ENCODE measurements at places on chromosomes 2 and 18.

GRCh38 chr2:197007716-197008628, 81.5 kb upstream of the PGAP1 start:
- no peak for DNase-seq

- no peak for DNase-seq
Observed at GRCh38 chr2:218711550-218711929, 905 bp downstream of the TTLL4 start.

DNA sequence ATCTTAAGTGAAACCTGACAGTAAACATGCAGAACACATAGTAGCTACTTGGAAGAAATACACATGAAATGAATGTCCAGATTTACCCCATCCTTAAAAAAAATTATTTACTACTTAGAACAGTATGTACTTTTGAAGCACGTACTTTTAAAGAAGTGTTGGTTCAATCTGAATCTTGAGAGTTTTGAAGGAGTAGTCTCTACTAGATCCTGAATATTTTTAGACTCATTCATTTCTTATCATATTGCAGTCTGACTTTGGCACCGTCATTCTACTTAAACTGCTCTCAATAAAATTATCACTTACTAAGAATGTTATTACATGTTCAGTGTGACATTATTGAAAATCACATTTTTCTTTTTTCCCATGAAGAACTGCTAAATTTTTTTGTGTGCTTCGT, 187.8 kb downstream of the DPP4 start:
- no peak for DNase-seq

GRCh38 chr2:29323961-29324360, 208.7 kb downstream of the CLIP4 start:
- DNase-seq = no peak

- DNase-seq = no peak
Observed at GRCh38 chr2:187078297-187078696, 229.3 kb upstream of the ZSWIM2 start.

- no peak for DNase-seq
Observed at GRCh38 chr2:139478165-139478914, 698.1 kb upstream of the NXPH2 start.

GRCh38 chr18:79548986-79549637, 130.5 kb upstream of the CTDP1 start:
- no peak for DNase-seq

DNA sequence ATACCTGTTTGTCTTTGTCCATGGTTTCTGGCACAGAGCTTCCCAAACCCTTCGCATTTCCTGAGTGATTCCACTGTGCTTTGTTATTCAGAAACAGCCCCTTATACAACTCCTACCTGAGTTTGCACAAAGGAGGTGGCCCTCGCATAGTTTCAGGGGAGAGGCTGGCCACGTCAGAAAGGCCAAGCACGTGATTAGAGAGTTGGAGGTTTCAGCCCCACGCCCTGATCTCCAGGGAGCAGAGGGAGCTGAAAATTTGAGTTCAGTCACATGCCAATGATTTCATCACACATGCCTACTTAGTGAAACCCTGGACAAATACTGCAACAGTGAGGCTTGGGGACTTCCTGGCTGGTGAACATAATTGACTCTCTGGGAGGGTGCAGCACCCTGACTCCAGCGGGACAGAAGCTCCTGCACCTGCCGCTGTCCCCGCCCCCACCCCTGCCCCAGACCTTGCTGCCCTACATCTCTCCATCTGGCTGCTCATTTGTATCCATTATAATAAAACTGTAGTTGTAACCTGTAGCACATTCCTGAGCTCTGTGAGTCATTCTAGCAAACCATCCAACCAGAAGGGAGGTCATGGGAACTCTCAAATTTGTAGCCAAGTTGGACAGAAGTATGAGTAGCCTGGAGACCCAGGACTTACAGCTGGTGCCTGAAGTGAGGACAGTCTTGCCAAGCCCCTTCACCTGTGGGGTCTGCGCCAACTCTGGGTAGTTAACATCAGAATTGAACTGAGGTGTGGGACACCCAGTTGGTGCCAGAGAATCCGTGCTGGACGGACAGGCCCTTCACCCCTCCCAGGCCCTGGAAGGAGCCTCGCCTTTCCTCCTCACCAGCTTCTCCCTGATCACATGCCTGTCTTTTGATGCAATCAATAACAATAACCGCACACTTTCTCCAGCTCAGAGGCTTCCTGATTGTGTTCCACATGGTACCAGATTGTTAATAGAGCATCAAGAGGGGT, 224.3 kb downstream of the ANAPC1 start:
- no peak for DNase-seq

GRCh38 chr2:144596073-144596871, 76.4 kb upstream of the ZEB2 start:
- DNase-seq = no peak

- no peak for DNase-seq
Observed at GRCh38 chr2:33358878-33359277, 117.6 kb upstream of the RASGRP3 start.

DNA sequence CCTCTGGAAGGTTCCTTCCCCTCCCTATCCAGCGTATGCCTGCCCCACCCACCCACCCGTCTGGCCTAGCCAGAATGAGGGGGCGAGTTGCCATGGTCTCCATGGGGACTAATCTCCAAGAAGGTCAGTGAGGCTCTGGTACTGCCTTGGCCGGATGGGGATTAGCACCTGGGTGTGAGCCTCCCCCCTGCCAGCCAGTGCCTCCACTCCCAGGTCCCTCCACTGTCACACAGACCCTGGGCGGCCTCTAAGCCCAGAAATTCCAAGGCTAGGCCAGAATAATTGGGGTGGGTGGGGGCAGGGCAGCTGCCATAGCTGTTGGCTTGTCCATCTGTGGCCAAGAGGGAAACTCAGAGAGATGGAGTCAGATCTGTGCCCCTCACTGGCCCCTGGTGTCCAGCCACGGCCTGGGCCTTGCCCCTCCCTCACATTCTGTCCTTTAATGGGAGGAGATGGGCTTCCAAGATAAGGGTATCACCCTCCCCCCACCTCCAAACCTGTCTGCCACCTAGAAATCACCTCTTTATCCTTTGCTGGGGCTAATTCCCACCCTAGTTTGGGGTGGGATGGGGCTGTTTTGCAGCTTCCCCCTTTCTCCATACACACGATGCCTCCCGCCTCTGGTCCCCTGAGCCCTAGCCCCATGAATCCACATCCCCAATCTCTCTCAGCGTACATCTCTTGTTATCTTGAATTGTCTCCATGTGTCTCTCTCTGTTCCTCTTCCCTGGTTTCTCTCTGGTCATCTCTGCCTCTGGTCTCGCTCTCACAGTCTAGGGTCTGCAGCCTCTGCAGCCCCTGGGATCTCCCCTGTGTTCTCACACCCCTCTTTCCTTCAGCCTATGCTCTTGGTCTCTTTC, 6.0 kb upstream of the CRYBA2 start:
- no peak for DNase-seq

- DNase-seq = no peak
Observed at GRCh38 chr2:234632527-234633391, 135.9 kb upstream of the ARL4C start.

DNA sequence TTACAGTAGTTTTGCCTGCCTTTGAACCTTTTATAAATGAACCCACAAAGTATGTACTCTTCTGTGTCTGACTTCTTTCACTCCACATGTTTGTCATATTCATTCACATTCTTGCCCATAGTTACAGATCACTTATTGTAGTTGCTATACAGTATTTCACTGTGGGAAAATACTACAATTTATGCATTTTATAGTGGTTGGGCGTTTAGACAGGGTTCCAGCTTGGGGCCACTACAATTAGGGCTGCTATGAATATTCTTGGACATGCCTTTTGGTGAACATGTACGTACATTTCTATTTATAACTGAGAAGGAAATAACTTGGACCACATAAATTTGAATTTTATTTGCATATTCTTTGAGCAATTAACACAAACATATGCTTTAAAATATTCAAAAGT, 15.4 kb upstream of the PMAIP1 start:
- DNase-seq = no peak

DNA sequence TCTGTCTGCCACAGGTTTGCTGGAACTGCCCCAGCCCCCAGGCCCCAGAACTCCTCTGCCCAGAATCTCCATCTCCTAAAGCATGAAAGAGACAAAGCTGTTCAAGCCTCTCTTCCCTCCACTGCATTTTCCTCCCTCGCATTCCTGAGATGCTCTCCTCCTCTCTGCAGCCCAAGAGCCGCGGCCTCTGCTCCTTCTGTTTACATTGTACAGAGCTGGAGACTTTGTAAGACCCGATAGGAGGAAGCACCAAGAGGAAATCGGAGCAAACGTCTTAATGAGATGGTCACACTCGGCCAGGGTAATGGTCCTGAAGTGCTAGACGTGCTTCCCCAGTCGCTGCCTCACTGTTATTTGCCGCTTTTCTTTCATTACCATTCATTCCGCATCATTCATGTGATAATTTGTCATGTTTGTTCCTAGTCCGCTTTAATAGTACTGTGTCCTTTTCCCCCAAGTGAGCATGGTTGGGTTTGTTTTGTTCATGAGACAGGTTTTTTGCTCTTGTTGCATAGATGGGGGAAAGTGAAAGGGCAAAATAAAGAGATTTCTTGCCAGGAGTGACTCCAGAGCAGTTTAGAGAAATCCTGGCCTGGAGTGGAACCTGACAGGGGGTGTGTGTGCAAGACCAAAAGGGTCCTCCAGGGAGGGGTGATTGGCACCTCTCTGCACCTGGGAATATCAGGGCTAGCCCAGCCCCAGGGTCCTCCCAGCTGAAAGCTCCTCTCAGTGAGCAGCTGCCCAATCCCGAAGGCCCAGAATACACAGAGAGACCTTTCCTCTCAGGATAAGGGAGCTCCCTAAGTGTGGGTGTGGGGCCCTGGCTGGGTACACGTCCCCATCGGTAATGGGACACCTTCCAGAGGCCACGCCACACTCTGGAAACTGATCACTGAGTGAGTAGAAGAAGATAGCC, 44.9 kb upstream of the ID2 start:
- no peak for DNase-seq

DNA sequence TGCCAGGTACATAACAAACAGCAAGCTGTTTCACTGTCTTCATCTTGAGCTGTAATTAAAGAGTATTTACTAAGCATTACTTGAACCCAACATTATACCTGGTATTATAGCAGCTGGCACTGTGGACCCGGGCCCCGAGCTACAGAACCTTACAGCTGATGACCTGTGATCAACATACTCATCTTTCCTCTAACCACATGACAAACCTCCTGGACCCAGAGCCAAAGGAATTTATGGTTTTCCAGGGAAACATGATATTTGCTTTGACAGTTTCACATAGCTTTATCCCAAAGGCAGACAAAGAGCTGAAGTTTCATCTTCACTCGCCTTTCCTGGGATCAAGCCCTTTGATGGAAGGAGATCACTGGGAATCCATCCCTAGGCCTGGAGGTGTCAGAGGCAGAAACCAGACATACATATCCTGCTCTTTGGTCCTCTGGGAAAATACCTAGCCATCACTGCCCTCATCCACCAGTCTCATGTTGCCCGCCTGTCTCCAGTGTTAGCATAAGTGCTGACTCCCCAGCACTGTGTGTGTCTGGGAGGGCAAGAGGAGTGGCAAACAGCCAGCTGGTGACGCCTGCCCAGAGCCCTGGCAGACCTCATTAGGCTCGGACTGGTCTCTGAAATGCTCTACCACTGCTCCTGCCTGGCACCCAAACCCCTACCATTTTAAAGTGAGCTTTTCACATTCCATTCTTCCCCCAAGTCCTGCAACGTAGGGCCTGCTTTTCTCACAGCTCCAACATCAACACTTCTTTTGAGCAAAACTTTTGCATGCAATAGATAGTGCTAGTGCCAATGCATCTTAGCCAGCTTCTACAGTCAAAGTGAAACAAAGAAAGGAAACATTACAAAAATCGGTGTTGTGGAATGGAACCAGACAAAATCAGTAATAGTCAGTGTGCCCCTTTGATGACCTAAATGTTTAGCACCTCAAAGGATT, 138.8 kb upstream of the CTAGE1 start:
- no peak for DNase-seq

DNA sequence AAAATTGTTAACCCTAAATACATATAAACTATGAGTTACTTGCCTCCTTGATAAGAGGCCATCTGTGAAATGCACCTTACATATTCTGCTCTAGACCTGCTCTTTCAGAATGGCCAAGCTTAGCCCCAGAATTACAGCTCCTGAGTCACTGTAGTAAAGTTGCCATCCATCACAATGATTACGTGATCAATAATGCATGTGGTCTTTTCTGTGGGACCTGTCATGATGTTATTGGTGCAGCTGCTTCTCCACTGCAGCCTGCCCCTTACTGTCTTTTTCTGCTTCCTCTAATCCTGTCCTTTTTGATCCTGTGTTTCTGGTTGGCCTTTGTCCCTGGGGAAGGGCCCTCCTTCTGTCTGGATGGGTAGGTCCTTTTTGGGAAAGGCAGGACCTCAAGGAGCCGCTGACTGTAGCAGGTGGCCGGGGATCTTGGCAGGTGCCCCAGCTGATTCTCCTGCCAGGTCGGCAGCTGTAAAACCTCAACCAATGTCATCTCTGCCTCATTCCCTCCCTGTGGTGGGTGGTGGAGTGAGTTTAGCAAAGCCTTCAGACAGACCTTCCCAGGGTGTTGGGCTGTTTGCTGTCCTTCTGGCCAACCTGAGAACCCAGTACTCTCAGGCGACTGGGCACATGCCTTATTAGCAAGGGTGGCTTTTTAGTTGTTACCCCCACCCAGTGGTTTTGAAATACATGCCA, 126.2 kb upstream of the EML6 start:
- no peak for DNase-seq

- no peak for DNase-seq
Observed at GRCh38 chr2:151987484-151987883, 111.4 kb downstream of the CACNB4 start.

DNA sequence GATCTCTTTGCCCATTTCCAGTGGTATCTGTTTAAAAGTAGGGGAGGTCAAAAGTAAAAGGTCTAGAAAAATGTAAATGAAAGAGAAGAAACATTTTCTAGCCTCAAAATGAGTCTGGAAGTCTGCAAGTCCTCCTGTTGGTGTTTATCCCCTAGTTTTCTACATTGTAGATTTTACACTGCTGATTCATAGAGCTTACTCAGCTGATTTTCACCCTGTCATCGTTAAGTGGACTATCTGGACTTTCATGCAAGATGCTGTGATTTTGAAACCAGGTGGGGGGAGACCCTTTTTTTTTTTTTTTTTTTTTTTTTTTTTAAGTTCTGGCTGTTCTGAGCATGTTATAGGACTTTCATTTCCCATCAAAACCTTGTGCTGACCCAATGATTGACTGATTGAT, 10.3 kb downstream of the HOXD3 start:
- DNase-seq = no peak

DNA sequence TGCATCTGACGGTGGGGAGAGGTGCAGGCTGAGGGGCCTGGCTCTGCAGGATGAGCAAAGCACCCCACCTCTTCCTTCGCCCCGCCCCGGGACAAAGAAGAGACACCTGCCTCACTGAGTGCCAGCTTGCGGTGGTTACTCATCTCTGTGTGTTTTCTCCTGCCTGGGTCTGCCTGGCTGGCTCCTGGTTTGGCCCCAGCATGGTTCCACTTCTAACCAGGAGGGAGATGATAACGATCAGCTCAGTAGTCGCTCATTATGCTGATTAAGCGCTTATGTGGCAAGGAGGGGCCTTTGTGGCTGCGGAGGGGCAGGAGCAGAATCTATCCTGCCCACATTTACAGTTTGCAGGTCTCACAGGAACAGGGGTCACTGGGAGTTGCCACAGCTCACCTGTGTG, 68.7 kb upstream of the EDAR start:
- no peak for DNase-seq

- DNase-seq = no peak
Observed at GRCh38 chr18:28863396-28863795, 686.5 kb upstream of the CDH2 start.

GRCh38 chr2:119005555-119005954, 63.6 kb downstream of the MARCO start:
- DNase-seq = no peak

Data from activated CD4-positive, alpha-beta T cell treated with anti-CD3 and anti-CD28 coated beads for 4 hours (primary cell).